ENCODE measurements at places on chromosomes 1 and 21.

- no peak for DNase-seq
Observed at GRCh38 chr1:189117072-189117770, 1360.4 kb downstream of the BRINP3 start.

DNA sequence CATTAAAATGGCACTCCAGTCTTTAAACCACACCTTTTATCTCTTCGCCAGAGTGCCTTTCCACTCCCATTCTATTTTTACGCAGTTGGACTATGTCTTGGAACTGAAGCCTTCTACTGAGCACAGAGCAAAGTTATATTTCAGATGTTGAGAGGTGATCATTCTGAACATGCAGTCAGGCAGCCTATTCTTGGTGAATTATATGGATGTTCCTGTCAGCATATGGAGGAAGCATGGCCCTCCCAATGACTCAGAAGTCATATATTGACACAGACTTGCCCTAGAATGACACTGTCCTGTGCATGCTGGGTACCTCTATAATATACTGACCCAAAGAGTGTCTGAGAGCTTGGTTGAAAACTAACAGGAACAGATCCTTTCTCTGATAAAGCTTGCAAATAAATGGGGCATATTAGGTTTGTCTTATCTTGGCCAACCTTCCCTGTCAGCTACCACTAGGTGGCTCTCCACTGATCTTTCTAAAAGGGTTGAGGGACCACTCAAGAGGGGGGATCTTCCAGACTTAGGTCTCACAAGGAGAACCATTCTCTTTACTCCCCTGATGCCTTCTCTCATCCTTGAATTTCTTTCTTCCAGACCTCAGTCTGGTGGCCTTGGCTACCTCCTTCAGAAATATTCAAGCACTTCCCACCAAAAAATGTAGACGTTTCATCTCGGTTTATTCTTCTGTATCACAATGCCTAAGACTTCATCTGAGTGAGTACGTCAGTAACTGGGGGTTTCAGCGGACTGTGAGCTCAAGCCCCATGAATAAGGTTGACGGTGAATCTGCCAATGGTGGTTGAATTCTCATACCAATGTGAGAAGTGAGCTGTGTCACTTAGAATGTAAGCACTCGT is 11.8 kb upstream of the ALG14 start:
- DNase-seq, result no peak

DNA sequence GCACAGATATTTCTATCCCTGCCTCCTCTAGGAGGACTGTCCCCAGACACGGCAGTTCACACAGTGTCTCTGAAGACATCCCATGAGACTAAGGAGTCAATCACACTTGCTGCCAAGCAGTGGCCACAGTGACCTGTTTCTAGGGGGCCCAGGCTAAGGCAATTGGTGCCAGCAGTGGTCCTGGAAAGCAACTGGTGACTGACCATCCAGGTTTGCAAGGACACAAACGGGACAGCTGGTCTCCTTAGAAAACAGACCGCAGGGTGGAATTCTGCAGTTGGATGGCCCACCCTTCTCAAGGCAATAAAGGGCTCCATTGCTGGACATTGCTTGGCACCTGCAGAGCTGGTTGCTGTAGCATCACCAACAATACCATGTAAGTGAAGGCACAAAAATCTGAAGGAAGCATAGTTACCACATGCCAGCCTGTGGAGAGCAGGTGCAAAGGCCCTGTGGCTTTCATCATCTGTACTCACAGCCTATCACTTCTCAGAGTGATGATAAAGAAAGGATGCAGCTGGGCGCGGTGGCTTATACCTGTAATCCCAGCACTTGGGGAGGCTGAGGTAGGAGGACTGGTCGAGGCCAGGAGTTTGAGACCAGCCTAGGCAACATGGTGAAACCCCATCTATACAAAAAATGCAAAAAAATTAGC is 81.5 kb downstream of the STUM start:
- DNase-seq, result no peak

DNA sequence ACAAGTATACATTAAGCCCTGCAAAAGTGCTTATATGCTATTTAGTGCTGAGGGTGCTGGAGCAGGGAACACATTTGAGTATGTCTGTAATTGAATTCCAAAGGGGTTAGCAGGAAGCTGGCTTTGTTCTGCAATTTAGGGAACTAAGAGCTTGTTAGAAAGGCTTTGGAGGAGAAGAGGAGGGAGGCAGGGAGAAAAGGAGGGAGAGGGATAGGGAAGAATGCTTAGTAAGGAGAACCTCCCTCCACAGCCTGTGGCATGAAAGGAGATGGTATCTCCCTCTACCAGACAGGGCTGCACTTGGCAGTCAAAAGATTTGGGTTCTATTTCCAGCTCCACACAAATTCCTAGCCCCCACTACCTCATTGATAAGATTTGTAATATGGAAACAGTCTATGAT is 217.8 kb downstream of the DAB1 start:
- no peak for DNase-seq

DNA sequence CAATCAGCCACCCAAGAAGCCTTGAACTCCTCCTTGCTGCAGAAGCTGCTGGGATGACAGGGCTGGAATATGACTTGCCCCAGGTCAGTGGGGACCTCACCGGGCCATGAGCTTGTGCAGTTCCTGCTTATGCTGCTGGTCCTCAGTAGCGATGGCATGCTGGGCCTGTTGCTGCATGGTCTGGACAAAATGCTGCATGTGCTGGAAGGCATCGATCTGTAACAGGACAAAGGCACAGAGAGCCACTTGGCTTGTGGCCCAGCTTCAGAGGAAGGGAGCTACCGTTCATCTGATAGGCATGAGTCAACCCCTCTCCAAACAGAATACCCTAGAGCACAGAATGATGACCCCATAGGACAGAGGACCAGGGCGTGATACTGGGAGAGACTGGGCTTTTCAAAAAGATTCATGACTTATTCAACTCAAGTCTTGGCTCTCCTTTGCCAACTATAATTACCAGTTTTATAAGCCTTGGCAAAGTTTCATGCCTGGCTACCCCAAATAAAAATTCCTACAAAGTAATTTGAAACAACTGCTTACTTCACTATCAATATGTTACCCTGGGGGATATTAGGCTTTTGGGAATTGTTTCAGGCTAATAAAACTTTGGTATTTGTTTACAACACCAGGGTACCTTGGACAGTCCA is 34.7 kb upstream of the EXOSC10 start:
- no peak for DNase-seq

DNA sequence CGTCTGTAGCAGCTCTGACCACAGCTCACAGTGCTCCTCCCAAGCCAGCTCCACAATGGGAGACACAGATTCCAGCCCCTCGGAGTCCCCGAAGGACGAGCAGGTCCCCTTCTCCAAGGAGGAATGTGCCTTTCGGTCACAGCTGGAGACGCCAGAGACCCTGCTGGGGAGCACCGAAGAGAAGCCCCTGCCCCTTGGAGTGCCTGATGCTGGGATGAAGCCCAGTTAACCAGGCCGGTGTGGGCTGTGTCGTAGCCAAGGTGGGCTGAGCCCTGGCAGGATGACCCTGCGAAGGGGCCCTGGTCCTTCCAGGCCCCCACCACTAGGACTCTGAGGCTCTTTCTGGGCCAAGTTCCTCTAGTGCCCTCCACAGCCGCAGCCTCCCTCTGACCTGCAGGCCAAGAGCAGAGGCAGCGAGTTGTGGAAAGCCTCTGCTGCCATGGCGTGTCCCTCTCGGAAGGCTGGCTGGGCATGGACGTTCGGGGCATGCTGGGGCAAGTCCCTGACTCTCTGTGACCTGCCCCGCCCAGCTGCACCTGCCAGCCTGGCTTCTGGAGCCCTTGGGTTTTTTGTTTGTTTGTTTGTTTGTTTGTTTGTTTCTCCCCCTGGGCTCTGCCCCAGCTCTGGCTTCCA is 22.9 kb upstream of the VPS13D start:
- DNase-seq, result no peak

All from urinary bladder (tissue), 4 donors.